ENCODE measurements at places on chromosomes 2 and 18.

DNA sequence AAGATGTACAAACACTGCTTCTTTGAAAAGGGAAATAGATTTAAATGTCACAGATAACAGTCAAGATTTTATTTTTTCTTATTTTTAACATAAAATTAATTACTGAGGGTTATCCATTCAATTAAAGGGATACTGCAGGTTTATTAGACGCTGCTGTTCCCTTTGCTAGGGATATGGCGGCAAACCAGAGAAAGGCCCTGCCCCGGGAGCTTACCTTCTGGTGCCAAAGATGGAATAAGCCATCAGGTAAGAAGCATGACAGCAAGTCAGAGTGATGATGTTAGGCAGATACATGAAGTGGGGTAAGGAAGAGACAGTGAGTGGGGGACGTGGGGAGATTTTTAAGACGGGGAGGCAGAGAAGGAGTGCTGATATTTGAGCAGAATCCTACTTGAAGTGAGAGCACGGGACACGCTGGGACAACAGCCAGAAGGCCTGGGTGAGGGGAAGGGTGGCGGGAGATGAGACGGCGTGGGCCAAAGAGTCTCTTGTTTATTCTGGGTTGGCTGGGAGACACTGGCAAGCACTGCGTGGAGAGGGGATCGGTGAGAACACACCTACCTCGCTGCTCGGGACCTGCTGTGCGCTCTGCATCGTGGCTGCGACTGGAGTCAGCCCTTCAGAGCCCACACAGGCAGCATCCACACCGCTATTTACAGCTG, 250.5 kb upstream of the TMEM200C start:
- DNase-seq: no peak

GRCh38 chr2:239113171-239113570, 265.3 kb downstream of the TWIST2 start:
- DNase-seq: no peak

DNA sequence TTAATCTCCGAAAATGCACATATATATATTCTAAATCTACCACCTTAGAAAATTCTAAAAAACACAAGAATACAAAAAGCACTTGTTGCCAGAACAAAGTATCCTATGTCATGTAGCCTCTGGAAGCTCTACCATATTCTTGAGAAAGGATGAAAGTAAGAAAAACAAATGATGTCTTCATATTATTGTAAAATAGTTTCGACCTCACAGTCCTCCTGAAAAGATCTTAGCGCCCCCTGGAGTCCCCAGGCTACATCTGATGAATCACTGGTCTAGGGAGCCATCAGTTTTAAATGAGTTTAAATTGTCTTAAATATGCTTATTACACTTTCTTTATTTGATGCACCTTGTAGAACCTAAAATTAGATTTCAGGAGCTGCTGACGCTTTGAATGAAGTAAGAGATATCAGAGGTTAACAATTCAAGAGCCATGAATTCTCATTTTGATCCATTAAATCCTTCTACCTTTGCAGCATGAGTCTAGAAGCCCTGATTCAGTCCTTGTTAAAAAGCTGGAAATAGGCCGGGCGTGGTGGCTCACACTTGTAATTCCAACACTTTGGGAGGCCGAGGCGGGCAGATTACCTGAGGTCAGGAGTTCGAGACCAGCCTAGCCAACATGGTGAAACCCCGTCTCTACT, 138.8 kb downstream of the MCFD2 start:
- peak; percentile 35 for DNase-seq

GRCh38 chr2:196955036-196955435, 28.5 kb upstream of the PGAP1 start:
- DNase-seq: no peak

- peak; percentile 40 for DNase-seq
Observed at GRCh38 chr2:120675460-120676130, 60.1 kb upstream of the GLI2 start.

DNA sequence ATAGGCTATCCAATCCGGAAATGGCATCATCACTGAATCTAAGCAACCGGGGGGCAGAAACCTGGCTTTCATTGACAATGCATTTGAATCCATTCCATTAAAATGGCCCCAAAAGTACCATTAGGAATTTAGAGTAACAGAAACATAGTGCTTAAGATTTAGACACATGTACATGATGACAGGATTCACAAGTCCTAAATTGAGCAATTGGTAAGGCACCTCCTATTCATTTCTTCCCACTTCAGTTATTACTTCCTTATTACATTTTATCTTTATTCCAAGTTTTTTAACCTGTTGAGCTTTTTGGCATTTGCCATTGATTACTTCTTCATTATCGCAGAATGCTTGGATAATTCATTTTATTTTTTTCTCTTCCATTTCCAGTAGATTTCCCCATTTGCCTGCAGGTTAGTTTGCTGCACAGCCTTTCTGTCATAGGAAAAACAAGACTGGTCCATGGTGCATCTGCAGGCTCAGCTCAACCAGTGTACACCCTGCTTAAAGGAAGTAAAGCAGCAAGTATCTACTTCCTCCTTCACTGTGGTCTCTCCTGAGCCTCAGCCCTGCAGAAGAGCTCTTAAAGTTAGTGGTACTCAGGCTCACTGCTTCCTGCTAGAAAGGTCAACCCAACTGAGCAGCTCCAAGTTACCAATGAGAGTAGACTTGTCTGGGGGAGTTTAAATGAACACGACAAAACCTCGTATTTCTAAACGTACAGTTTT, 89.2 kb downstream of the DOCK10 start:
- no peak for DNase-seq

DNA sequence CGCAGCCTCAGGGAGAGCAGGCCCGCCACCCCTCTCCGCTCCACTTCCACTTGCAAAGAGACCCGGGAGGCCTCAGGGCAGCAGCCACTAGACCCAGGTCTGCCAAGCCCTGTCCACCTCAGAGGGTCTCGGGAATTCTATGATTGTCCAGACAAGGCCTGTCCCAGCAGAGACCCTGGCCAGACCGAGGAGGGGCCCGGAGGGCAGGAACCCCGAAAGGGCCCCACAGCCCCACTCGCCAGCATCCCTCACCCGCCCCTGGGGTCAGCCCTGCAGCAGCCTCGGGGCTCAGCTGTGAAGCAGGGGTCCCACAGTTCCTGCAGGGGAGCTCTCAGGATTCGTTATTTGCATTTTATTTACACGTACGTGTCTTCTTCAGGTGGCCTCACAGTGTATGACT, 269.5 kb downstream of the EIPR1 start:
- DNase-seq: no peak

DNA sequence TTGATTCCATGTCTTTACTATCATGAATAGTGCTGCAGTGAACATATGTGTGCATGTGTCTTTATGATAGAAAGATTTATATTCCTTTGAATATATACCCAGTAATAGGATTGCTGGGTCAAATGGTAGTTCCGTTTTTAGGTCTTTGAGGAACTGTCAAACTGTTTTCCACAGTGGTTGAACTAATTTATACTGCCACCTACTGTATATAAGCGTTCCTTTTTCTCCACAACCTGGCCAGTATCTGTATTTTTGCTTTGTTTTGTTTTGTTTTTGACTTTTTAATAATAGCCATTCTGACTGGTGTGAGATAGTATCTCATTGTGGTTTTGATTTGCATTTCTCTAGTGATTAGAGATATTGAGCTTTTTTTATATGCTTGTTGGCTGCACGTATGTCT, 641.6 kb downstream of the SUCLG1 start:
- DNase-seq: no peak

GRCh38 chr2:88199912-88200682, 30.0 kb downstream of the THNSL2 start:
- peak; percentile 23 for DNase-seq

GRCh38 chr2:78768016-78768415, 257.5 kb upstream of the REG3G start:
- DNase-seq: no peak

DNA sequence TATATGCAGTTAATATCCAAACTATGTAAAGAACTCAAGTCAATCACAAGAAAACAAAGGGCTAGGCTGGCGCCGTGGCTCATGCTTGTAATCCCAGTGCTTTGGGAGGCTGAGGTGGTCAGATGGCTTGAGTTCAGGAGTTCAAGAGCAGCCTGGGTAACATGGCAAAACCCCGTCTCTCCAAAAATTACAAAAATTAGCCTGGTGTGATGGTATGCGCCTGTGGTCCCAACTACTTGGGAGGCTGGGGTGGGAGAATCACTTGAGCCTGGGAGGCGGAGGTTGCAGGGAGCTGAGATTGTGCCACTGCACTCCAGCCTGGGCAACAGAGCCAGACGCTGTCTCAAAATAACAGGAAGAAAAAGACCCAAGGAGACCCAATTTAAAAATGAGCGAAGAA, 91.9 kb upstream of the ALKAL2 start:
- DNase-seq: no peak

- DNase-seq: no peak
Observed at GRCh38 chr2:22274661-22275060, 1110.3 kb upstream of the KLHL29 start.

DNA sequence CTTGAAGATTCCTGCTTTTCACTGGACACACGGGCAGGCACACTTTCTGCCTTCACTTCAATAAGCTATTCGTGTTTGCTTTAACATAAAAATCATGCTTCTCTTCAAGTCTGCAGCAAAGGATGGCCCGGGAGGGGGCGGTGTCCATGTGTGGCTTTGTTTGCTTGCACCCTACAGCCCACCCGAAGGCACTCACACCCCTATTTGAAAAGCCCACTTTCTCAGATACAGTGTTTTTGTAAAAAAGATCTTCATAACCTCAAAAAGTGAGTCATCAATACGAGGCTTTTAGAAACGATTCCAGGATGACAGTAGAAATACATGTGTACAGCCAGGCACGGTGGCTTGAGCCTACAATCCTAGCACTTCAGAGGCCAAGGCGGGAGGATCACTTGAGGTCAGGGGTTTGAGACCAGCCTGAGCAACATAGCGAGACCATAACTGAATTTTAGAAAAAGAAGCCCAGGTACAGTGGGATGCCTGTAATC, 36.5 kb upstream of the HPCAL1 start:
- no peak for DNase-seq

DNA sequence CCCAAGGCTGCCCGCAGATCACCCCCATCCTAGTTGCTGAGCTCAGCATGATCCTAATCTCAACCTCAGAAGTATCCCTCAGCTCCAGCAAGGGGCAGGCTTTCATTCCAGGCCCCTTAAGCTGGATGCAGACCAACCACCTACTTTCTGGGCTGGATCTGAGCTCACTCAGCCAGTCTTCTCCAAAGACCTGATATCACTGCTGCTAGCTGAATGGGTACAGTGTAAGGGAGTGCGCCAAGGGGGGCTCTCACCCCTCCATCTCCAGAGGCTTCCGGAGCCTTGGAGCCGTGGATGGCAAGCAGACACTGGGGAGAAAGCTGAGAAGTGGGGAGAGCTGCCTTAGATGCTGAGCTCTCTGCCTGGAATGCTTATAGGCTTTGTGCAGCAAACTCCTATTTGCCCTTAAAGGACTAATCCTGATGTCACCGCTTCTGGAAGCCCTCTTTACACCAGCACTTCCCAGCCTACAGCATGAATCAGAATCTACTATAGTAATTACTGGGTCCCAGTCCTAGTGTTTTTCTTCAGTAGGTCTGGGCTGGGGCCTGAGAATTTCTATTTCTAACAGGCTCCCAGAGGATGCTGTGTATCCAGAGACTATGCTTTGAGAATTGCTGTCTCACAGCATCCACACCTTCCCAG, 31.0 kb downstream of the GYPC start:
- DNase-seq: no peak

- no peak for DNase-seq
Observed at GRCh38 chr18:77038182-77038858, 94.3 kb downstream of the MBP start.

GRCh38 chr2:235515364-235515742, 21.5 kb downstream of the AGAP1 start:
- DNase-seq: no peak

DNA sequence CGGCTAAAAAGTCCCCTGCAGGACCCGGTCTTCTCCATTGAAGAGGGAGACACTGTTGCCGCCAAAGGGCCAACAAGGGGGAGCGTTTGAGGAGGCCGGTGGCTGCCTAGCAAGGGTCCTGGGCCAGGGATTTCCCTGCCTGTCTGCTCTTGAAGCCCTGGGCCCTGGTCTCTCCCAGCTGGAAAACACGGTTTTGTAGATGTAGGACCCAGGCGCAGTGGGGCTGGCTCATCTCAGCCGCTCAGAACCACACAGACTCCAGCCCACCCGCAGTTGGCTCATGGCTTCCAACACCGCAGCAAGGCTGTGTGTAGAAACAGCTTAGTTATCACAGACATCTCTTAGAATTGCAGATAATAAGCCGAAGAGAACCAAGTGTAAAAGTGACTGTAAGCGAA, 57.1 kb upstream of the TWIST2 start:
- no peak for DNase-seq

DNA sequence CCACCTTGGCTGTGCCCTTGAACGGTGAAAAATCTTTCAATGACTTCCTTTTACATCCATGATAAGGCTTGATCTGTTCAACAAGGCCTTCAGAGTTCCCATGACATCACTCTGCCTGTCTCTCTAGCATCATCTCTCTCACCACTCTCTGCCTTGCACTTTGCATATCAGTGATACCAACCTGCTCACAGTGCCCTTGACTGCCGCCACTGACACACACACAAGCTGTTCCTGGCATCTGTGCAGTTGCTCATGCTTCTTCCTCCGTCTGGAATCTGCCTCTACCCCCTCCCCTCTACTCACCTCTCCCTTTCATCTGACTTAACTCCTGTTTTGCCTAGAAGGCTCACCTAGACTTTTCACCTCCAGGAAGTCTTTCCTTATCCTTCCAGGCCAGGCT, 79.1 kb upstream of the SEC11C start:
- DNase-seq: no peak

DNA sequence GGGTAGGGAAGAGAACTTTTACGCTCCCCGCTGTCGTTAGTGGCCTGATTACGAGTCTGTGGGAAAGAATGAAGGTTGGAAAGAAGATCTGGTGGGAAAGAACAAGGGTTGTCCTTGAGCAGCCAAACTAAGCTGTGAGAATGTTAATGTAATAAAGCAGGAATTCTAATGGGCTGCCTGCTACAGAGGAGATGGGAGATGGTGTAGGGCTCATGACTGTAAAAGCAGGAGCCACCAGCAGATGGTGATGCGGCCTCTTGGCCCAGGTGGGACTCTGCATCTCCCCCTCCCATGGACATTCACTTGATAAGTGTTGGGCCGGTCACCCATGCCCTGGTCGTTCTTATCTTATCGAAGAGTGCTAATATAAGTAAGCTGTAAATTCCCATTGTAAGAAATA, 150.0 kb downstream of the NEDD4L start:
- no peak for DNase-seq

Data from stimulated activated CD4-positive, alpha-beta T cell treated with anti-CD3 and anti-CD28 coated beads, Interleukin-12 subunit alpha, Interleukin-12 subunit beta, amount 100 ng/mL, for 4 hours (primary cell).